ENCODE measurements at places on chromosomes 4 and X.

GRCh38 chrX:47218920-47219815 is 687 bp downstream of the CDK16 start:
- no peak for DNase-seq

DNA sequence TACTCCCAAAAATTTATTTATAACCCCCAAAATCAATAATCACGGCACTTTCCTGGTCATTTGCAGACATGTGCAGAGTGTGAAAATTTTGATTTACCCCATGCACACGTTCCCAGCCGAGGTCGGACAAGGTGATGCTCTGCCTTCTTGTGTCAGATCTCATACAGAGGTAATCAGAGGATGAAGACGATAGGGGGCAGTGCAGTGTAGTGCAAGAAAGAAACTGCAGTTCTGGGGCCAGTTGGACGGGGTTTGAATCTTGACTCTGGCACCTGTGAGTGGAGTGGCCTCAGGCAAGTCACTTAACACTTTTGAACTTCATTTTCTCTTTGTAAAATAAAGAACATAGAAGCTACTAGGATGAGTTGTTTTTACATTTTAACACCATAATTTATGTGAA is 88.4 kb downstream of the FRMPD3 start:
- no peak for DNase-seq

GRCh38 chr4:99088023-99088449 is 552 bp downstream of the ADH5 start:
- DNase-seq, result no peak

DNA sequence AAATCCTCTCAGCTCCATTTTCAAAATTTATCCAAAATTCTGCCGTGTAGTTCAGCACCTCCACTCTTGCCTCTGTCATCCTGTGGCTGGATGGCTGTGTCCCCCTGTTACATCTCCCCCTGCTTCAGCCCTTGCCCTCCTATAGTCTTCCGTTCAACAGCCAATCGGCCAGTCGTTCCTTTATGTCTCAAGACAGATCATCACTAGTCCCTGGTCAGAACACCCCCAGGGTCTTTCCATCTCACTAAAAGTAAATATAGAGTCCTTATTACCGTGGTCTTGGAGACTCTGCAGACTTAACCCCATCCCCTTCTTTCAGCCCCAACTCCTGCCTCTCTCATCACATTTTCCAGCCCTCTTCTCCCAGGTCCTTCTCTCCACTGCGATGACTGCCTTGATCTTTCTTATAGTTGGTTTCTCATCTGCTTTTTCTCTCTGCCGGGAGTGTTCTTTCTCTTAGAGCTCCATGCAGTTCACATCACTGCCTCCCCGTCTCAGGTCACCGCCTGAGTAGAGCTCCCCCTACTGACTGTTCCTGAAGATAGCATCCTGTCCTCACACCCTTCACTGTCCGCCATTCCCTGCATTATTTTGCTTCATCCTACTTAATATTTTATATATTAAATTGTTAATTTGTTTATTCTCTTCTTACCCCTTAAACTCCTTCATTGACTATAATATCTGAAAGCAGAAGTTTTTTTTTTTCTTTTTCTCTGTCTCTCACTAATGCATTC is 736.9 kb upstream of the MAGEB2 start:
- no peak for DNase-seq

GRCh38 chr4:101967697-101968346 is 177.3 kb downstream of the BANK1 start:
- no peak for DNase-seq

- DNase-seq, result no peak
These were observed 5.6 kb upstream of the PCDH7 start for GRCh38 chr4:30714408-30715031.

DNA sequence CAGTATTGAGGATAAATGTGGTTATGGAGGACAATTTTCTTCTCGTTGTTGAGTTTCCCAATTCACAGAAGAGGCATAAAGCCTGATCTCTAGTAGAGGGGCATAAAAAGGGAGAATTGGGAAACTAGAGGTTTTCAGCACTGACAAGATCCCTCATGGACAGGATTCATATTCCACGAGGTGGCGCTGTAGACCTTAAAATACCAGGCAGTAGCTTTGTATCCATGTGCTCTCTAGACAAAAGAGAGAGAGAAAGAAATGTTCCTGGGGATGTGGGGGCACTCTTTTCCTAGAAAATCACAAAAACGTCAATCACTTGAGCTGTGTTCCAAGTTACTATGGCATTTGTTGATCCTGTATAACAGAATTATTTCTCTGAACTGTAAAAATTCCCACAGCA is 128.3 kb downstream of the MAGEE1 start:
- DNase-seq, result no peak

GRCh38 chr4:75848891-75849290 is 53.4 kb downstream of the PPEF2 start:
- no peak for DNase-seq

- DNase-seq, result no peak
These were observed 69.3 kb upstream of the FAM241A start for GRCh38 chr4:112075906-112076305.

DNA sequence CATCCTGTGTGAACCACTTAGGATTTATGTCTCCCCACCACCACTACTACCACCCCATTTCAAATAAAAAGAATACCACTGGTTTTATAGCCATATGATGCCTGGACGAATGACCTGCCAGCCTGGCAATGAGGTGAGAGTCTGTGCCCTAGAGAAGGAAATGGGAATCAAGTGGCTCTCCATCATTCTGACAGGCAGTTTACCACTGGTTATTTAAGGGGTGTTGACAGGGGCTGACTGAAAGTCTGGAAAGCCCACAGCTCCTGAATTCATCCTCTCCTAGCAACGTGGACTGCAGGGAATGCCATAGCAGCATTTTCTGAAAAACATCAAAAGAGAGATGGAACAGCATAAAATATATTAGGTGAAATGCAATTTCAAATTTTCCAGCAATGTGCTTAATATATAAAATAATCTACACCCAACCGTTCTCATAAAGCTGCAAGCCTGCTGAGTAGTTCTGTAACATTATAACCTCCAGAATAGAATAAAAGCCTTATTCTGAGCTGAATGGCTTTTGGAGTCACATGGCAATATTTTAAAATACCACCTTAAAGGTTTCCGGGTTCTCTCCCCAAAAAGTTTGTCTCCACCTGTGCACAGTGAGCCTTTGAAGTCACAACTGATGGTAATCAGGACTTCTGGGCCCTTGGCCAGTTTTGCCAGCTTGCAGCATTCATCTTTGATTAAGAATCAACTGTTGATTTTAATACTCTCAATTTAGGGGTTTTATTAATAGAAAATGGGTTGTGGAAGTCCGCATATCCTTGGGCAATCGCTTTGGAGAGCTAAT is 121.5 kb downstream of the DCTD start:
- DNase-seq, result no peak

GRCh38 chr4:36394352-36394903 is 113.0 kb downstream of the DTHD1 start:
- DNase-seq, result no peak

DNA sequence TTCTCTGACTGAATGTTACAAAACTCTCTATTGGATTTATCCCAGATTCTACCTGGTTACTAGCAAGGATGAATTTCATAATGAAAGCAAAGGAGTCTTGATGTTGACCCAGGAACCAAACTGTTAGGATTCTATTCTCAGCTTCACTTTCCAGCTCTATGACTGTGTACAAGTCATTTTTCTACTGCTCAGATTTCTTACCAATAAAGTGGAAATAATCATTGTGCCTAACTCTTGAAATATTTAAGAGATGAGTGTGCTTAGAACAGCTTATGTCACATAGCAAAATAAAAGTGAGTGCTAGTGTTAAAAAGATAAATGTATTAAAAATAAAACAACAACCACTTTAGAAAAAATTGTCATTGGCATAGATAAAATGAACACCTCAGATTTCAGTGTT is 45.6 kb downstream of the EPHA5 start:
- DNase-seq, result no peak

- no peak for DNase-seq
These were observed 444.7 kb downstream of the IQCM start for GRCh38 chr4:149370785-149371420.

GRCh38 chr4:84277923-84278322 is 221.2 kb downstream of the NKX6-1 start:
- no peak for DNase-seq

DNA sequence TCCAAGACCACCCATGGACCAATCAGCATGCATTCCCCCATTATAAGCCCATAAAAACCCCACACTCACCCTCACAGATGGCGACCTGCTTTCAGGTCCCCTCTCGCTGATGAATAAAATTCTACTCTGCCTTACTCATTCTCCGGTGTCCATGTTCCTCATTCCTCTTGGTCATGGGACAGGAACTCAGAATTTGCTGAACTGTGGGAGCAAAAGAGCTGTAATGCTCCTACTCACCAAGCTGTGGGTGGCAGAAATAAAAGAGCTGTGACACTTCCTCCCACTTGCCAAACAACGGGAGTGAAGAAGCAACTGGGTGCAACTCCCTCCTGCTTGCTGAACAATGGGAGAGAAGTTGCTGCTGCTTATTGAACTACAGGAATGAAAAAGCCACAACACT is 168.5 kb upstream of the PCDH18 start:
- no peak for DNase-seq

- DNase-seq, result no peak
These were observed 281.5 kb upstream of the DKK2 start for GRCh38 chr4:107317611-107318010.

DNA sequence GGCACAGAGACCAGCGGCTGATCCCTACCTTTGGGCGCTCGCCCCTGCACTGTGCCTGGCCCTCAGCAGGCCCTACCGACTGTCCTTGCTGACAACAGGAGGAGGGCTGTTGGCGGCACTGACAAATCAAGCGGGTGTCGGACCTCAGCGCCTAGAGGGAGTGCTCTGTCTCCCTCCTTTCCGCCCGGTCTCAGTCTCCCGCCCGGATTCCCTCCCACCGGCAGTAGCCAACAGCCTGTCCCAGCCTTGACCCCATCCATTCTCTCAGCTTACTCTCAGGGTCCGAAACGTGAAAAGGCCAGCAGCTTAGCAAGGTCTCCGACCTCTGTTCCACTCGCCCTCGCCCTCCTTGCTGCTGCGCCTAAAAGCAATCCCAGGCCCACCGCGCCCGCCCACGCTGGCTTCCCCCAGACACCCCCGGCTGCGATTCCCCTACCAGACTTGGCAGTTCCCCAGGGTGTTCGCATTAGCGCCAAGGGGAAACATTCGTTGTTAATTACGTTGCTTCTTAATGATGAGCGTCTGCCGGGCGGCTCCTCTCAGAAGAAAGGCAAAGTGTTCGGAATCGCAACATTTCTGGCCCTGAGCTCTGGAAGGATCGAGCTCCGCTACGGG is 96.2 kb downstream of the SOWAHB start:
- no peak for DNase-seq

DNA sequence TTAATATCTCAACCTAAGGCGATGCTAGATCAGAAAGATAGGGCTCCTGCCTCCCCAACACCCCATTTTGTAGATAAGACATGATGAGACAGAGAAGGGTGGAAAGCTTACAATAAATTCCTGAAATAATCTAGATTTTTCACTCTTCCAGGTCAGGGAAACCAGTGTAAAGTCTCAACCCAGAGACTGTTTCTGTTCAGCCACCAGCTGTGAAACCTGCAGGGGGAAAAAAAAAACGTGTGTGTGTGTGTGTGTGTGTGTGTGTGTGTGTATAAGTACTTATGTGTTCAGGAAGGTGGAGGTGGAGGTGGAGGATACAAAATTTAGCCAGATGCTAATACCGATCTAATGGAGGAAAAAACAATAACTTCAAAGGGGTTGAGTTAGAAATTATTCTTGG is 773 bp upstream of the ITM2A start:
- DNase-seq, result no peak

GRCh38 chrX:148416142-148416541 is 84.3 kb upstream of the AFF2 start:
- no peak for DNase-seq

DNA sequence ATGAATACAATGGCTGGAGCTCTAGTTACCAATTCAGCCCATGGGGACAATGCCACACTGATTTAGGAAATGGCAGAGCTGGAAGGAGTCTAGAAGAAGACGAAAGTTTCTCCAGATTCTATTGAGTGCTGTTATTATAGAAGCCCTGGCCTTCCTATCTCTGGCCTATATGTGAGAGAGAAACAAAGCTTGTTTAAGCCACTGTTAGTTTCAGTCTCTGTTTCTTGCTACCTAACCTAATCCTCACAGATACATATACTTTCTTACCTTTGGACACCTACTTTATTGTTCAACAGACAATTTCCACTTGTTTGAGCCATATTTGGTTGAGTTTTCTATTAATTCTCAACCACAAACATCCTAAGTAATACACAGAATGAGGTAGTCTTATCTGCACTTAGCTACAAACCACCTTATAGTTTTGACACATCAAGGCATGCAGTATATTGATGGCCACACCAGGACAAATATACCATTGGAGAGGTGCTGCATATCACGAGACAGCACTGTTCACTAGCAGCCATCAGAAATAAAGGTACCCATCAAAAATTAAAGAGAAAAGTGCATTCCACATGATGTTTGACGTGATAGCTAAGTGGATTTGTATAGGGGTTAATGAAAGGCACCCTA is 190.2 kb downstream of the SMIM20 start:
- no peak for DNase-seq

DNA sequence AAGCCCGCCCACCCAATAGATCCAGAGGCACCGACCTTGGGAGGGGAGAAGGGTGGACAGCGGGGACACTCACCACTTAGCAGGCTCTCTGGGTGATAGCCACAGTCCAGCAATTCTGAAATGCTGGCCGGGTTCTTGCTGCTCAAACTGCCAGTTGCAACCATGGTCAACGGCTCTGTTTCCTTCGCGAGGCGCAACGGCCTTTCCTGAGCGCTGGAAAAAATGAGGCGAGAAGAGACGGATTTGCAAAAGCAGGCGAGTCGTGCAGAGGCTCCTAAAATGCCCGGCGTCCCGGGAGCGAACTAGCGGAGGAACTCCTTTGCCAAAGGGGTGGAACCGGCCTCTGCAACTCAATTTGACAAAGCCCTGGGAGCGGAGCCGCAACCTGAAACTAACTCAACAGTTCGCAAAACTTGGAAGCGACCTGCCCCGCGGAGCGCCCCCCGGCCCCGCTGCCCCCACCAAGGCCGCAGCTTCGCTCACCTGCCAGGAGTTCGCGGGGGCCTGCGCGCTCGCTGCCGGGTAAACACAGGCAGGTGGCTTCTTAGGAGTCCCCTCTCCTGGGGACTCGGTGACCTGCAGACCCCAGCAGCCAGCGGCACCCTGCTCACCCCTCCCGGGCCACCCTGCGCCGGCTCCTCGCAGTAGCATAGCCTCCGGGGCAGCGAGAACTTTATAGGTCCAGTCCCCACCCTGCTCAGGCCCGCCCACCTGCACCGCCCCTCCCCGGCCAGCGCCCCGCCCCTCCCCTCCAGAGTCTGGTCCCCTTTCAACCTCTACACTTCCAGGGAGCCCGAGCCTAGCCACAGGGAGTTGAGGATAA is at the start of gene DDIT4L:
TSS of gene DDIT4L (minus strand) at position 649 of the 823 bp plus-strand sequence. CDS start at position 164, 485 bp downstream.
- no peak for DNase-seq
